ENCODE measurements at places on chromosomes 7 and 10. TPM values are rescaled to one million over a fixed set of nuclear protein-coding genes. Genes with fewer than 3 reads are reported as not detected.
A peak's percentile ranks its signal among the peaks of the same experiment; 100 is the strongest.

The HKDC1 gene
- 0.17 TPM for polyA plus RNA-seq

- no peak for DNase-seq
Observed at GRCh38 chr10:11358011-11358410, 253.4 kb downstream of the USP6NL start.

The PLXNA4 gene
- 3.5 TPM for polyA plus RNA-seq

DNA sequence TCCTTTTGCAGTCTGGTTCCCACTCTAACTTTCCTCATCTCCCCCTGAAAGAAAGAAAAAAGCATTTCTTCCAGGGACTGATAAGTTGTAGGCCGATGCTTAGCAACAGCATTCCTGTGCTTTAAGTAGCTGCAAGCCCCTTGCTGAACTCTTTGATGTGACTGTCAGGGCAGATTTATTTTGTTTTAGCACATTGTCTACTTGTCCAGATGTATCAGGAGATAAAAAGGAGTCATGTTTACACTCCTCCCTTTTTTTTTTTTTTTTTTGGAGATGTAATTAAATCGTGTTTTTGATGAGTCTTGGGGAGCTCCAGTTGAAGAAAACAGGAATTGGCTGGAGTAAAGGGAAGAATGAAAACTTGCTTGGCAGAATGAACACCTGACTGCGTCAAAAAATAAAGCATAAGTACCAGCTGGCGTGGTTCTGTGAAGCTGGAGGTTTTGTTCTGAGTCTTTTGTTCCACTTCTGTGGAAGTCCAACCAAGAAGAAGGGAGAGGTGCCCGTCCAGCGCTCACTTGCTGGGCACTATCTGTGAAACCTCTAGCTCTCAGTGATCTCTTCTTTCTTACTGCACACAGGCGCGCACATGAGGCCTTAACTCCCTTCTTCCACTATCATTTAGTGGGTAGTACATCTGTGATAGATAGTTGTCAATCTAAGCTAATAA is 871.7 kb downstream of the LRMDA start:
- DNase-seq, result no peak

DNA sequence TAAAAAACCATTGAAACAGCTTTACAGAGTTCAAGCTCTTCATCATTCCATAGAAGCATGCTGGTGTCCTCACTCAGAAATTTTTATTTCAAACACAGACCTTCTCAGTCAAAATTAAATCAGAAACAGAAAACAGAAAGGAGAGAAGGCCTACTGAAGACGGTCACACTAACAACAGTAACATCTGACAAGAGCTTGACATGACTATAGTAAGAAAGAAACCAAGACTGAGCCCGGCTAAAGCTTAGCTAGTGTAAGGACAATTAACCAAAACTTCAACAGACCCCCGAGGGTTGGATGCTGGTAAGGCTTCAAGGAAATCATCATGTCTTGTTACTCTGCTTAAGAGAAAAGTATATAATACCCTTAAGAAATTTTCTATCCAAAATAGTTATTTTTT is 38.6 kb downstream of the MTPN start:
- DNase-seq, result no peak

The BMPER gene
- polyA plus RNA-seq, result 6.4 TPM

The MMRN2 gene
- 19.2 TPM for polyA plus RNA-seq

DNA sequence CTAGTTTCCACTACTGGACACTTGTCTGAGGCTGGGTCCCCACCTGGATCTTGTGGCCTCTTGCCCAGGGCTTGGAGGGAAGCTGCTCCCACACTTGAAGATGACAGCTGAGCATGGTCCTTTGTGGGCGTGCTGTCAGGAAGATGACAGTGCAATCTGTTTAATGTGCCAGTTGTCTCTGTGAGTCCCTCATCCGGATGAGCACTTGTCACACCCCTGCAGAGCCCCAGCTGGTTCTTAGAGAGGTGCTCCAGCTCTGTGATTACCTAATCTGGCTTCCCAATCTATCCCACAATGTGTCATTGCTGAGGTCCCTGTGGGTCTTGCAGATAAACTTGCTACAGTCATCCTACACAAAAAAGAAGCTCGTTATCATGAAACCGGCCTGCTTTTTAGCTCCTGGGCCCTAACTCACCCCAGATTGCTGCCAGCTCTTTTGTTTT is 34.8 kb upstream of the CCSER2 start:
- DNase-seq, result no peak

- no peak for DNase-seq
Observed at GRCh38 chr7:140440593-140440992, 36.7 kb downstream of the RAB19 start.

DNA sequence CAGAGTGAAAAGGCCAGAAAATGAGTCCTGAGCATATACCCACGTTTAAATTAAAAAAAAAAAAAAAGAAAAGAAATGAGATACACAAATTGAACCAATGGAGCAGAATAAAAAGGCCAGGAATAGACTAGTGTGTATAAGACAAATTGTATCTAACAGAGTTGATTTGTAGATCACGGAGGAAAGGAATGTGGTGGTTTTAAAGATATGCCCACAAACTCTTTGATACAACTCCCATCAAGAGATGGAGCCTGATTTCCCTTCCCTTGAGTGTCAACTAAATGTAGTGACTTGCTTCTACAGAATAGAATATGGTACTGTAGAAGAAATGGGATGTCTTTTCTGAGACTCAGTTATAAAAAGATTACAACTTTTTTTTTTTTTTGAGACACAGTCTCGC is 10.4 kb downstream of the SYPL1 start:
- DNase-seq, result no peak

GRCh38 chr10:76082956-76083355 is 651.5 kb downstream of the LRMDA start:
- DNase-seq, result peak; percentile 58

The HTR5A gene
- not detected for polyA plus RNA-seq

GRCh38 chr10:31099094-31099493 is 67.4 kb upstream of the ZNF438 start:
- DNase-seq, result no peak

DNA sequence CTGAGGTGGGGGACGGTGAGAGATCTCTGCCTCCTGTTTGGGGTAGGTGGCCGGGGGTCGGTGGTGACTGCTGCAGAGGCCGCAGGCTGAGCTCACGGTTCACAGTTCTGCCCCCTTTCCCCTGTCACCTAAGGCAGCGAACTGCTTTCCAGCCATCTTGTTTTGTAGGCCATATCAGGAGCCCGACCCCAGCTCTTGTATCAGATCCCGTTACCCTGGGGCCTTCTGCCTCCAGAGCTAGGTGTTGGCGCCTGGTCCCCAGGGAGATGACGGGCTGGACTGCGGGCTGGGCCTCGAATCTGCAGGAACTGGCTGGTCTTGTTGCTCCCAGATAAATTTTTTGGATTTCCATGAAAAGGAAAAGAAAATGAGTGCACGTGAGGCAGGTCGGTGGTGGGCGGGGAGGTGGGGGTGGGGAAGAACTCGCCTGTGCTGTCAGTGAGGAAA is 183.0 kb downstream of the DNAJB6 start:
- DNase-seq, result no peak

The NOS3 gene
- 4.1 TPM for polyA plus RNA-seq

DNA sequence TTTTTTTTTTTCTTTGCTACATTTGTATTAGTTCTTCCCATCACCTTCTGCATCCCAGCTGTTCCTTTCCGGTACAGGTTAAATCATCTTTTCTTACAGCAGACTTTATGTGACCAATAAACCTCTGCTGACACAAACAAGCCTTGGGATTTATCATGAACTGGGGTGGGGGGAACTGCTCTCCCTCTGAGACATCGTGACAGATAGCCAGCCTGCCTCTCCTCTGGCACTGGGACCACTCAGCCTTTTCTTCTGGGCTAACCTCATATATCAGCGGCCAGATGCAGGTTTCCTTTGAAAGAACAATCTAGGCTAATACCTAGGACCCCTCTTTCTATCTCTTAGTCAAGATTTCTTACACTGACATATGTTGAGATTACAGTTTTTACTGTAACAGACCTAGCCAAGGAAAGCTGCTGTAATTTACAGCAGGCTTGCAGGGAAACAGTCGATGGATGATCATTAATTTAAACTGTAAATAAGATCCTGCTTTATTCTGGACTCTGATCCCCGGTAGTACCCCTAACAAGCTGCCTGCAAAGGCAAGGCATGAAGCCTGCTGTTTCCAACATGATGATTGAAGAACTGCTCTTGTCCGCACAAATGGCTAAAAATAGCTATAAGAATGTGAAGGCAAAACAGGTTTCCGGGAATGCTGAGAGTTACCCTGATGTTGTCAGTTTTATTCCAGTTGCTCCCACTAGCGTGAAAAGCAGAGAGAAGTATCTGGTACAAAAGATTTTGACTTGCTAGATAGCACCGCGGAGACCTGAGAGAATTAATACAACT is 338.7 kb downstream of the SORCS1 start:
- DNase-seq, result peak; percentile 30

The ANKRD30A gene
- not detected for polyA plus RNA-seq

GRCh38 chr10:8004469-8005000 is 50.0 kb upstream of the GATA3 start:
- no peak for DNase-seq

DNA sequence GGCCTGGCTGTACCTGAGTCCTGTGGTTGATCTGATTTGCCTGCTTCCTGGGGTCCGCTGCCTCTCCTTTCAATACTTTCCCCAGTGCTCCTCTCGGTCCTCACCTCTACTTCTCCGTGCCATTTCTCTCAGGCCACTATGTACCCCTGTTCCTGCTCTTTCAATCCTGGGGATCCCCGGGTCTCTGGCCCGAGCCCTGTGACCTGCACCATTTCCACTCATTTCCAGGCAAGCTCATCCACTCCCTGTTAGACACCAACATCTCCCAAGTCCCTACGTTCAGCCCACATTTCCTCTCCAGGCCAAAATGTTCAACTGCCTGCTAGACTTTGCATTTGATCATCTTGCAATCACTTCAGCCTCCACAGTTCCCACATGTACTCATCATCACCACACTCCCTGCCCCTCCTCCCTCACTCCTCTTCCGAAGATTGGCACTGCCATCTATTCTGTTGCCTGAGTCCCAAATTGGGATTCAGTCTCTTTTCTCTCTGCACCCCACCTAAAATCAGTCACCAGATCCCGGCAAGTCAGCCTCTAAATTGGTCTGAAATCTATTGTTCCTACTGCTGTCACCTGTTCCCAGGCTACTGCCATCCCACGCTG is 34.4 kb upstream of the ZMIZ1 start:
- no peak for DNase-seq

- DNase-seq, result peak; percentile 34
Observed at GRCh38 chr7:35624299-35625186, 70.4 kb downstream of the HERPUD2 start.

GRCh38 chr7:96120445-96121225 is 201.3 kb downstream of the SLC25A13 start:
- no peak for DNase-seq

The OPN4 gene
- 2.2 TPM for polyA plus RNA-seq

The TRIM74 gene
- 0.30 TPM for polyA plus RNA-seq

DNA sequence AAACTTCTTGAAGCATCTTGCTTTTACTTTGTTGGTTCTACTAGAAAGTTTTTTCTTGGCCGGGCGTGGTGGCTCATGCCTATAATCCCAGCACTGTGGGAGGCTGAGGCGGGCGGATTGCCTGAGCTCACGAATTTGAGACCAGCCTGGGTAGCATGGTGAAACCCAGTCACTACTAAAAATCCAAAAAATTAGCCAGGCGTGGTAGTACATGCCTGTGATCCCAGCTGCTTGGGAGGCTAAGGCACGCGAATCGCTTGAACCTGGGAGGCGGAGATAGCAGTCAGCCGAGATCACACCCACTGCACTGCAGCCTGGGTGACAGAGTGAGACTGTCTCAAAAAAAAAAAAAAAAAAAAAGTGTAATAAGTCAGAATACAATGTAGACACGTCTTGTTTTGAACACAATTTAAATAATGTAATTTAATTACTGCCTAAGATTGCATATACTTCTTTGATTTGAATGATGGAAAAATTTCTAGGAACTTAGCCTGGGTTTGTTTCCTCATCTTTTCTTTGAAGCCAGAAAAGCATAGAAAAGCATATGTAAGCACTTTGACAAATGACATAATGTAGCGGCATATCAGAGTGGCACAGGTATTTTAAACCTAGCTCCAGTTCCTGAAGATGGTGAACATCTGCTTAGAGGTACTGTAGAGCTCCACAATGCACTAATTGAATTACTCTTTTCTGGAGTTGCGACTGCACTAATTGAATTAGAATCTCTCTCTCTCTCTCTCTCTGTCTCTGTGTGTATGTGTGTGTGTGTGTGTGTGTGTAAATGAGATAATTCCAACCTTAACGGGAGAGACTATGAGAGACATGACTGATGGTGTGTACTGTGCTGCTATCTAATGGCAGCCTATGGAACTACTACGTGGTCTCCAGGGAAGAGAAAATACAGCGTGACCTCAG is 87.8 kb downstream of the BTRC start:
- peak; percentile 68 for DNase-seq

- no peak for DNase-seq
Observed at GRCh38 chr10:69234447-69234846, 14.3 kb downstream of the HKDC1 start.

- no peak for DNase-seq
Observed at GRCh38 chr7:22821702-22822485, 755 bp downstream of the TOMM7 start.

GRCh38 chr10:120022357-120022756 is 129.8 kb downstream of the SEC23IP start:
- DNase-seq, result no peak

The C7orf33 gene
- 0.73 TPM for polyA plus RNA-seq

The IDE gene
- polyA plus RNA-seq, result 19.7 TPM

- DNase-seq, result no peak
Observed at GRCh38 chr10:108582888-108583287, 1340.4 kb downstream of the XPNPEP1 start.

- no peak for DNase-seq
Observed at GRCh38 chr7:123687161-123687560, 31.5 kb downstream of the LMOD2 start.

The C10orf95 gene
- polyA plus RNA-seq, result not detected

DNA sequence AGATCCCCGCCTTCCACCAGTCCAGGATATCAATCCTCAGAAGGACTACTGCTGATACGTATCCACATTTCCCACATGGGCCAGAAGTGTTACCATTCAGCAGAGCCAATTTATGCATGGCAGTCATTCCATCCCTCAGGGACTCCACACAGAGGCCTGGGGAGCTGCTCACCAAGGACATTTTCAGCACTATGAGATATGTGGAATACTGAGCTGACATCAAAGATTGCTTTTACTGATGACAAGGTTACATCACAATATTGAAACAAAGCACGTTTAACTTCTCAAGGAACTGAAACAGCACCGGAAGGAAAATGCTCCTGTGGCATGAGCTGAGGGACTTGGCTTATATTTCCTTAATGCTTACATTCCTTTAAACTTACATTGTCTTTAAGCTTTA is 335.1 kb downstream of the BMPER start:
- DNase-seq, result no peak

The CALML3 gene
- 0.14 TPM for polyA plus RNA-seq

The NXPH1 gene
- not detected for polyA plus RNA-seq

DNA sequence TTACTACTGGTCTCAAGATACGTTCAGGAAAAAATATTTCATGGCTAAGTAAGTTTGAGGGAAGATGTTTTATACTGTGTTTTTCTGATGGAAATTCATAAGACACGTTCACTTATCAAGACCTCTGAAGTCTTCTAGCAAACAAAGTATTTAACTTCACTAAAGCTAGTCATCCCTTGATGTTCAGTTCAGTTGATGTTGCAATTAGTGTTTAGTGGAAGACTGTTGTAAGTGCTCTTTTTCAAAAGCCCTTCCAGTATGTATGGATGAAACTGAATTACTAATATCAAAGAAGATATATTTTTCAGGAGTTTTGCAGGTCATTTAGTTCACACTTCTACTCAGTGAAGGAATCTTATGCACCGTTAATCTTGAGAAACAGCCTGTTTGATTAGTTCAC is 25.1 kb downstream of the CUL1 start:
- no peak for DNase-seq

The NDUFA5 gene
- polyA plus RNA-seq, result 133 TPM

Data from muscle of back (tissue), 13 donors.